Epithelial cell of proximal tubule (primary cell): ENCODE measurements at places on chromosomes 7 and 10.

DNA sequence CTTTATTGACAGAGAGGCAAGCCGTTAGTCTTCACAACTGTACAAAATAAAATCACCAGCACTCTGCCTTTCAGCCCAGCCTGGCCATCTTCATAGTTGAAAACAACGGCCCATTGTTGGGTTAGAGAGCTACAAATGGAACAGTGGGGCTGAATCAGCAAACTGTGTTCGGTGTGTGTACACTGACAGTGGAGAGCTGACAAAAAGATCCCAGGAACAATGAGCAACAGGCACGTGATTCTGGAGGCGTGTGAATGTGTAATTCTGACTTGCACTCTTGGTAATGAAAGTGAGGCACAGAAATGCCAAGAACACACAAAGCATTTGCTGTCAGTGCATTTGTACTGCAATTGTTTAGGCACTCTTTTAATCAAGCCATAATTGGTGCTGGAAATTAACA lies 303.7 kb downstream of the WDR11 start:
- DNase-seq = no peak

DNA sequence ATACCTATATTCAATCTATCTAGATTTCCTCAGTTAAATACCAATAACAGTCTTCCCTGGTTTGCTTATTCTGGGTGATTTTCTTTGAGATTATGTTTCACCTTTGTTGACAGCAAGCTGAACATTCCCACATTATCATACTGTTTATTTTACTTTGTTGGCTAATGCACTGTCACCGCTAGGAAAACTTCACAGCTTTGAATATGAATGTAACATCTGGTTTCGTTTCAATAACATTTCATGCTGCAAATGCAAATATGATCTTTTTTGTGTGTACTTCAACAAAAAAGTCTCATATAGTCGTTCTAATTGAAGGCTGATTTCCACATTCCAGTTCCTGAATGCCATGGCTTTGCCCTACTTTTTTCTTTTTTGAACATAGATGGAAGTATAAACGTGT lies 946.3 kb upstream of the GHITM start:
- DNase-seq = no peak

DNA sequence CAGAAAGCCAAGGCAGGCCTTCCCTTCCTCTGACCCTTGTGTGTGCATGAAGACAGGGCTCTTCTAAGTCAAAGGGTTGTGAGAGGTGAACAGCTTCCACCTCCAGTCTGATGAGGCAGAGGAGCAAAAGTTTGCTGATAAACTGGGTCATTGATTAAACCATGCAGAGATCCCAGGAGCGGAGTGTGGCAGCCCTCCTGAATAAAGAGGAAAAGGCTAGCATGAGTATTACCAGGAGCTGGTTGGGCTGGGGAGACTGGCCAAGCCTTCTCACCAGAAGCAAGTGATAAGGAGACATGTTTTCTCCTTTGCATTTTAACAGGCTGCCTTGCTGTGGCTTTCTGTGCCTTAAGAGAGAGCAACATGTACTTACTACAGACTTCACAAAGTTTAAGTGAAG lies 10.2 kb downstream of the LMOD2 start:
- no peak for DNase-seq

DNA sequence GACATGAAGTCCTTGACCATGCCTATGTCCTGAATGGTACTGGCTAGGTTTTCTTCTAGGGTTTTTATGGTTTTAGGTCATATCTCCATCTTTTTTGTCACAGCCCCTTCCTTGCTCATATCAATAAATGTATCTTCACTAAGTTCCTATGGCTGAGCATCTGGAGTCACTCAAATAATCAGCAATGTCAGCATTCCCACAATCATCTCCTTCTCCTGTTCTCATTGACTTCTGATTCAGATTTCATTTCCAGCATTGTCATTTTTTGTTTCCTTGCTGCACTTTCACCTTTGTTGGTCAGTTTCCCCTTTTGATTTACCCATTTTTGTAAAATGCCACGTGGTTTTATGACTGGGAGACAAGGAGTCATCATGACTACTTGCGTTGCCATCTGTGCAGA lies 181.2 kb downstream of the BICC1 start:
- no peak for DNase-seq

DNA sequence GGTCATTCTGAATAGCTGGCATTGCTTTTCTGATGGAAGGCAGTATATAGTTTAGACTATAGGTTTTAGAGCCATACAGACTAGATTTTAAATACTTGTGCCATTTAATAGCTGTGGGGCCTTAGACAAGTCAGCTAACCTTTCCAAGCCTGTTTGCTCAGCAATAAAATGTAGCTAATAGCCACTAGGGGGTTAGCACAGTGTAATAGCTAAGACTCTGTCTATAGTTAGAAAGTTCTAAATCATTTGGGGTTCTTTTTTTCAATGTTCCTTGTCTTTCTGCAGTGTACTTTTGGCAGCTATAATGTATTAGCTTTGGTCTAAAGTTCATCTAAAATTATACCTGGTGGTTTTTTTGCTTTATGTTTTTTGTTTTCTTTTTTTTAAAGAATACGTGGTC lies 7.5 kb upstream of the KIFBP start:
- no peak for DNase-seq

- DNase-seq = no peak
These were observed 654.6 kb downstream of the TNS3 start for GRCh38 chr7:46927131-46927810.

DNA sequence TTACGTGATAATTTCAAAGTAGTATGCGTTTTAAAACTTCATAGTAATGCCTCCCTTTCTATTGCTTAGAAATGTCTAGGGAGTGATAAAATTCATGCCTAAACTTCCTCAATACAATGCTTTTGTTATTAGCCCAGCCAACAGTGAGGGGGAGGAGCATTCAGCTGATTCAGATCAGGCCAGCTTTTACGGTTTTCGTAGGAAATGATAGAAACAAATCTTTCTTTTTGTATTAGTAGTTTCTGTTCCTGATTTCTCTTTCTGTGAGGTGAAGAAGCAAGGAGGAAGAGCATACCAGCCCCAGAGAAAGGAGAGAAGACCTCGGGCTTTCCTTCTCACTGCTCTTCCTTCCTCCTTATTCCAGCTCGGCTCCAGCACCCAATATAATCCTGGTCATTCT lies 35.2 kb upstream of the ITPRID1 start:
- DNase-seq = no peak

DNA sequence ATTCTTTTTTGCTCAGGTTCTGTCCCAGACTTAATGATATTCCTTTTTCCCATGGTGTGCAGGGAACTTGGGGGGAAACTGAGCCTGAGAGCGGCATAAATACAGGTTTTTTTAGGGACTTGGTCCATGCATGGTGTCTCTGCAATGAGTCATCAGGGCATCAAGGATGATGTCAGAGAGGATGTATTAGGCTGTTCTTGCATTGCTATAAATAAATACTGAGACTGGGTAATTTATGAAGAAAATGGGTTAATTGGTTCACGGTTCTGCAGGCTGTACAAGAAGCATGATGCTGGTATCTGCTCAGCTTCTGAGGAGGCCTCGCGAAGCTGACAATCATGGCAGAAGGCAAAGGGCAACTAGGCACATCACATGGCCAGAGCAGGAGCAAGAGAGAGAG lies 185.4 kb downstream of the RAB11FIP2 start:
- DNase-seq = no peak

GRCh38 chr10:57799625-57800024 lies 468.1 kb downstream of the IPMK start:
- no peak for DNase-seq

GRCh38 chr10:132188331-132188730 lies 1.6 kb downstream of the DPYSL4 start:
- no peak for DNase-seq

GRCh38 chr7:153640586-153640985 lies 411.6 kb upstream of the DPP6 start:
- DNase-seq = no peak

- no peak for DNase-seq
These were observed 769.3 kb downstream of the KCNMA1 start for GRCh38 chr10:76868098-76868977.

DNA sequence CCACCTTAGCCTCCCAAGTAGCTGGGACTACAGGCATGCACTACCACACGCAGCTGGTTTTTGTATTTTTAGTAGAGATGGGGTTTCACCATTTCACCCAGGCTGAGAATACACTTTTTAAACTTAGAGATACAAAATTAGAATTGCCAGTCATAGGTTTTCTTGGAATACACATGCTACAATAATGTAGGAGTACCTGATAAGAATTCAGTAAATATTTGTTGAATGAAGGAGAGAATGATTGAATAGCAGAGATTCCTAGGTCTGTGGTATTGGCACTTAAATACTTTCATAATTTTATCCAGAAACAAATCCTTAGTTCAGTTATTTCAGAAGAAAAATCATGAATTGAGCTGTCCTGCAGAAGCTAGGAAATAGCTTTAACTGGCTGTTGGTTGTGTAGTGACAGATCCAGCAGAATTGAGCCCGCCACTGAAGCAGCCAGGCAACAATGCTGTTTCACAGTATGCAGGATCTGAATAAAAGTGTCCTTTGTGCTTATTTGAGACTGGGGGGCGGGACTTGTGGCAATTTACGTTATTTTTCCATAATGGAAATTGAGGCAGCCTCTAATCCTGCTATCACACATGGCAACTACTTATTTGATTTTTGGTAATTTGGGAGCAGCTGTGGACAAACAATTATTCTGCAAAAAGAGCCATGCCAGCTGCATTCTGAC lies 31.5 kb downstream of the NRF1 start:
- DNase-seq = no peak

DNA sequence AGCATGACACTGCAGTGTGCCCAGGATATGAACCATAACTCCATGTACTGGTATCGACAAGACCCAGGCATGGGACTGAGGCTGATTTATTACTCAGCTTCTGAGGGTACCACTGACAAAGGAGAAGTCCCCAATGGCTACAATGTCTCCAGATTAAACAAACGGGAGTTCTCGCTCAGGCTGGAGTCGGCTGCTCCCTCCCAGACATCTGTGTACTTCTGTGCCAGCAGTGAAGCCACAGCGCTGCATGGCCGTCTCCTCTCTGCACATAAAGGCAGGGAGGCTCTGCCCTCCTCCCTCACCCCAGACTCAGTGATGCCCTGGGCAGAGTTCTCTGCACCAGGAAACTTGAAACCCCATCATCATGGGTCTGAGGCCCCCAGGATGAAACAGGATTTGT lies 70.7 kb upstream of the PRSS58 start:
- DNase-seq = no peak

DNA sequence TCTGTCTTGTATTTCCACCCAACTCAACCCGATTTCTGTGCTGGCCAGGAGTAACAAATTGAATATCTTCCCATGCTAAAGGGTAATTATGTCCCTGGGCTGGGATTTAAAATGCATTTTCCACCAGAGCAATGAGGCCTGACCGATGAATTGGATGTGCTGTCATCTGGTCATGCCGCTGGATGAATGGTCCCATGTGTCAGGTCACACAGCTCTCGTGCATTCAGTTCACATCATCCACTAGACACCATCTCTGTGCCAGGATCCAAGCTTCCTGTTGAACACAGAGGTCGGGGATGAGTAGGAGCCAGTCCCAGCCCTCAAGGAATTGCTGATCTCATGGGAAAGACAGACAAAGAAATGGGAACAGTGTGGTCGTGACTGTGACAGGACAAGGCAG lies 200.8 kb downstream of the ADRA2A start:
- no peak for DNase-seq

DNA sequence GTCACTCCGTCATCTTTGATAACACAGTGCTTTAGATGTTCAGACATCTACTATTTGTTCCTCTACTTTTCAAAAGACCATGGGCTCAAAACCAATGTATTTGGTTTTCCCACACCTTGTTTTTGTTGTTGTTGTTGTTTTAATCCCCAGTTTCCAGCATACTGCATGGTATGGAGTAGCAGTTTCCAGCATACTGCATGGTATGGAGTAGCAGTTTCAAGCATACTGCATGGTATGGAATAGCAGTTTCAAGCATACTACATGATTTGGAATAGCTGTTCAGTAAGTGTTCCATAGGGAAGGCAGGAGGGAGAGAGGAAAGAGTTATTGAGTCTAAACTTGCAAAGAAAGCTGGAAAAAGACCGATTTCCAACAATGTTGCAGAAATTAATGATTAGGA lies 314.3 kb upstream of the PRKCQ start:
- DNase-seq = no peak

DNA sequence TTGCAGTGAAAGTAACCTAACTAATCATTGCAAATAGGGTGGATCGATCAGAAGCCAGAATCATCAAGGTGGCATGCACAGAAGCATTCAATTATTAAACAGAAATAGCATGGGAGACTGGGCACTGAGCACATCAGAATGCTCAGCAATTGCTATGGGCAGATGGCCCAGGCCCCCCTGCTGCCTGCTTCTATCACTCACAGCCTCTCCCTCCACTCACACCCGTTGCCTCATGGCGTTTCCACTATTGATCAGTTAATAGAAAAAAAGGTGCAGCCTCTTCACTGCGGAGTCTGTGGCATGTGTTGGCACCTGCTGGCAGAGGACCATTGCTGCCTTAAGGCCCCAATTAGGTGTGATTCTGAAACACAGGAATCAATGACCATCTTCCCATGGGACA lies 11.2 kb upstream of the HTR5A start:
- DNase-seq = no peak

DNA sequence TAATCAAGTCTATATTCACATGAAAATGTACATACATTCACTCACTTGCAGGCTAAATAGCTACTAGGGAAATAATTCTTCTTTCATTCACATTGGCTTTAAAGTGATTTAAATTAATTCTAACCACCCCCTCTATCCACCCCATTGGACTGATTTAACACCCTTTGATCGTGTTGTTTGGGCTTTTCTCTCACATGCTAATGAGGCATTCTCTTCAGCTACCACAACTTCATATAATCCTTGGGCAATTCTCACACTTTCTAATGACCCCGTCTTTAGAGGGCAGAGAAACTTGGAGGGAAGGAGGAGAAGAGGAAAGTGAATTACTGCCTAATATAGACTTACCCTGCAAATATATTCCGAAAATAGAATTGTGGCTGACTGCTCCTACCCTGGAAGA lies 24.6 kb downstream of the GRM3 start:
- no peak for DNase-seq

DNA sequence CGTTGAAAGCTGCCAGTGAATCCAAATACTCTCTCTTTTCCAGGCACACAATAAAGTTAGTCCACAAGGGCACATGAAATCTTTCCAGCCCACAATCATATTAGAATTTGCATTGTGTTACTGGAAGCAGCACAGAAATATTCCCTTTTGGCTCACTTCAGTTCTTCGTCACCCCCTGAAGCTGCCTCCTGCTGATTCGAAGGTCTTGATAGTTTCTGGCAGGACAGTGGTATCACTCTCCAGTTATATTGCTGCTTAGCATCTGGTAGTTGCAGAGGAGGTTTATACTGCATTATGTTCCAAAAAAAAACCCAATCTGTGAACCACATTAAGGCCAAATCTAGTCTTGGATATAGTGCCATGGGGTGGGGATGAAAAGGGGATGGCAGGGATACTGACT lies 253.2 kb downstream of the BICC1 start:
- DNase-seq = no peak

DNA sequence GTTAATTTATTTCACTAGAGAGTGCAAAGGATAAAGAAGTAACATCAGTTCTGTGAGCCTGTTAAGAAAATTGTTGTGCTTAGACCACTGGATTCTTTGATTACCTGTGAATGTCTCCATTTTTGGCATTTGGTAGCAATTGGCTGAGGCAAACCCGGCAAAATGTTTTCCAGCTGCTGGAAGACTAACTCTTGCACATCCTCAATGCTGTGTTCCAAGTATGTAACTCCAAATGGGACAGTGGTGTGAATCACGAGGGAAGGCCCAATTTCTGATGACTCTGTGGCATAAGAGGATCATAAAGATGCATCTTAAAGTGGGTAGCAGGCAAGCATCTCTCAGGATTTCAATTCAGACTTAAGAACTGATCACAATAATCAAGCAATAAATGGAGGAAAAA lies 268.8 kb downstream of the RNLS start:
- DNase-seq = no peak
